ENCODE measurements at places on chromosomes 13 and 19. TPM values are rescaled to one million over a fixed set of nuclear protein-coding genes. Genes with fewer than 3 reads are reported as not detected.

The ADM5 gene
- 6.1 TPM for total RNA-seq

The FCER2 gene
- total RNA-seq: not detected

The GARIN5A gene
- 16.8 TPM for total RNA-seq

The COX6B1 gene
- 334 TPM for total RNA-seq

The ZNF814 gene
- 12.2 TPM for total RNA-seq

The ZNF534 gene
- 3.2 TPM for total RNA-seq

The F2RL3 gene
- 0.36 TPM for total RNA-seq

The VSTM2B gene
- total RNA-seq: not detected

The RXFP2 gene
- total RNA-seq: not detected

The MAG gene
- 13.9 TPM for total RNA-seq

The SPACA6 gene
- total RNA-seq: 47.7 TPM

The RGL3 gene
- total RNA-seq: 5.1 TPM

The CACNA1A gene
- total RNA-seq: 12.4 TPM

The DHDH gene
- 4.6 TPM for total RNA-seq

The KLK2 gene
- total RNA-seq: 3,344 TPM

The FBXO27 gene
- 26.4 TPM for total RNA-seq

The PBX4 gene
- 2.6 TPM for total RNA-seq

The ZNF441 gene
- 7.3 TPM for total RNA-seq

The KIRREL2 gene
- total RNA-seq: not detected

The KLK15 gene
- total RNA-seq: 4.0 TPM

The MTUS2 gene
- total RNA-seq: 4.8 TPM

The RAB8A gene
- 67.8 TPM for total RNA-seq

The SCN1B gene
- total RNA-seq: 9.7 TPM

The MAP4K1 gene
- 1.6 TPM for total RNA-seq

The ZNF460 gene
- 56.3 TPM for total RNA-seq

The ZNF525 gene
- total RNA-seq: 7.8 TPM

The PRODH2 gene
- total RNA-seq: not detected

The SMIM44 gene
- total RNA-seq: 1.7 TPM

The XAB2 gene
- 53.6 TPM for total RNA-seq

The SBK3 gene
- total RNA-seq: 0.23 TPM

The OLFM4 gene
- 172 TPM for total RNA-seq

The EMP3 gene
- total RNA-seq: 38.6 TPM

The PSG7 gene
- not detected for total RNA-seq

The NTF4 gene
- 24.4 TPM for total RNA-seq

The CATSPERD gene
- 1.4 TPM for total RNA-seq
